GDM1 (cell line): ENCODE measurements at places on chromosomes 11 and 22.

GRCh38 chr11:109791337-109791736 is 301.9 kb upstream of the ZC3H12C start:
- no peak for DNase-seq

- no peak for DNase-seq
Observed at GRCh38 chr22:47292546-47293320, 530.3 kb downstream of the TBC1D22A start.

- DNase-seq, result no peak
Observed at GRCh38 chr11:91470656-91471055, 754.0 kb upstream of the FAT3 start.

- DNase-seq, result no peak
Observed at GRCh38 chr11:64864473-64865285, 13.7 kb downstream of the EHD1 start.

DNA sequence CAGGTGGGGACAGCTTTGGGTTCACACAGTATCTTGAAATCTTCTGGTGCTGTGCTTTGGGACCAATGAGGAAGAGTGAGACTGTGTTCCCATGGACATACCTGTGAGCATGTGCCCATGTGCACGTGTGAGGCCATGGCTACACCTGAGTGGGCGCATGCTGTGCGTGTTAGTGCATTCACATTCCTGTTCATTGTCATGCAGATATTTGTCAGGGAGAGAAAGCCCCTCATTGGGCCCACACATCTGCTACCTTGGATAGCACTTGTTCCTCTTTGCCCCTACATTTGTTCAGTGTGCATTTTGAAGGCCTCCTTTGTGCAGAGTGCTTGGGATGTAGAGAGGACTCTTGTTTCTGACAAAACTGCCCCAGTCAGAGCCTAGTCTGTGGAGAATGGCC is 154.3 kb upstream of the E2F8 start:
- DNase-seq, result no peak

DNA sequence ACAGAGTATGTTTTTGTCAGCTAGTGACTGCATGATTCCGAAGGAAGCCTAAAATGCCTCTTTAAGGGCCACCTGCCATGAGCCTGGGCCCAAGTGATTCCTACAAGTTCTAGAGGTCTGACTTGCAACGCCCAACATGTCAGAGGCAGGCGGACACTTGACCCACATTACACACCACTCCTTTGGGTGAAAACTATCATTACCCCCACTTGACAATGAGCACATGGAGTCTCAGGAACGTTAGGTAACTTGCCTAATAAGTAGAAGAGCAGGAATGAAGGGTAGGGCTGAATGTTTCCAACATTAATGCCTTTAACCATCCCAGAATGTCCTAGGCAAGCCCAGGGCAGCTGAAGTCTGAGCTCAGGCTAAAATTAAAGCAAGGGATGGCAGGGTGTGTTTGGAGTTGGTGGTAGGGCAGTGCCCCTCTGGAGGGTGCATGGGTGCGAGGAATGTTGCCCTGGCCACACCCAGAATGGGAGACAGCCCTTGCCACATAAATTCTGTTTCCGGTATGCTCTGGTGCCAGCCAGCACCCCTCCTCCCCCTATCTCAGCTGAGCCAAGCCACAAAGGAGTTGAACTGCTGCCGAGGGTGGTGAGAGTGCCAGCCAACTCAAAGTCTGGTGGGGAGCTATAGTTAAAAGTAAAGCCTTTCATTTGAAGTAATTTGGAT is 2.5 kb downstream of the PLAAT2 start:
- DNase-seq, result no peak

- no peak for DNase-seq
Observed at GRCh38 chr11:1310772-1311468, 1.5 kb upstream of the TOLLIP start.

DNA sequence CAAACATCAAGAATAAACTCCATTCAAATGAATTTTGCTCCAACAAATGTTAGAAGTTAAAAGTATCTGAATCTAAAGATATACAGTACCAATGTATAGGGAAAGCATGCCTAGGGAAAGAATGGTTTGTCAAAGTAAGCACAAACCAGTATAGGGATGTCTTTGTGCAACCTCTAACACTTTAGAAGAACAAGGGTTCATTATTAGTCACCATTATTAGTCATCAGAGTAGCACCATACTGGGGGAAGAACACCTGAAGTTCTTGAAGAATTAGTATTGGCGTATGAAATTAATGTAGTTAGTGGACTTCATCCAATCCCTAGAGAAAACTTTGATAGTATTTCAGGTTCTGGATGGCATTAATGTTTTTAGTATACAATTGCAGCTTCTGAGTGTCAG is 943.7 kb downstream of the METTL15 start:
- DNase-seq, result no peak
